ENCODE measurements at places on chromosomes 1 and 21.

GRCh38 chr1:245589316-245589715, 434.5 kb downstream of the KIF26B start:
- no peak for DNase-seq

DNA sequence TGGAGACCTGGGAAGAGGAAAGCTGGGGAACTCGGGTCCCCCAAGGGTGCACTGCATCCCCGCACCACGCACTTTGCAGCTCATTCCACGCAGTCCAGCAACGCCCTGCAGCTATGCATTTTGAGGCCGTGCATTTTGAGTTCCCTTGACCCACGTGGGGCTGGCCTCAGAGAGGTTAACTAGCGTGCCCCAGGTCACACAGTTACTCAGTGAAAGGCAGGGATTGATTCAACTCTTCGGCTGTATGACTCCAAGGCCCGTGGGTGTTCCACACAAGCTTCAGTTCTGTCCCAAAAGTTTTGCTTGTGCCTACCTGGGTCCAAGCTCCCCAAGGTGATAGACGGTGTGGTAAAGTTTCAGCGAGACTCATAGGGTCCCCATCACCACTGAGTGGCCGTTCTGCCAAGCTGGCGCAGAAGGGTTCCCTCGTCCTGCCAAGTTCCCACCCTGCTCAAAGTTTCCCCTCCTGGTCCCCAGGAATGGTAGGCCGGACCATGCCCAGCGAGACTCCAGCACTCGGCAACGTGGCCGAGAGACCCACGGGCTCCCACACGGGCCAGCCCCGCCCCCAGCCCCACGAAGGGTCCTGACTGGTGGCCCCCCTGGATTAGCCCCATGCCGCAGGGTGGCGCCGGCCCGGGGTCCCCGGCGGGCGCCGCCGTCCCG, 611 bp downstream of the HSPG2 start:
- DNase-seq = no peak

DNA sequence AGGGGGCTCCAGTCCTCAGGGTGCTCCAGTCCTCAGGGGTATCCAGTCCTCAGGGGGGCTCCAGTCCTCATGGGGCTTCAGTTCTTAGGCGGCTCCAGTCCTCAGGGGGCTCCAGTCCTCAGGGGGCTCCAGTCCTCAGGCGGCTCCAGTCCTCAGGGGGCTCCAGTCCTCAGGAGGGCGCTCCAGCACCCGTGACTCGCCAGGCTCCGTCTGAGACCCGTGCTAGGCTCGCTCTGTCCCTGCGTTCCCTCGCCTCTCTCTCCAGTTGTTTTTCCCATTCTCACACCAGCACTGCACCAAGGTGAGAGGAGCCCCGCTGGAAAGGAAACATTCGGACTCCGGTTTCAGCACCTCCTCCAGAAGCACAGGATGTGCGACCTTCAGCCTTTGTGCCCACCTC, 9.4 kb upstream of the OR2M2 start:
- no peak for DNase-seq

- DNase-seq = no peak
Measured at GRCh38 chr21:28444111-28444510, 548.6 kb downstream of the LTN1 start.

- DNase-seq = no peak
Measured at GRCh38 chr1:50257029-50257428, 148.3 kb downstream of the ELAVL4 start.

DNA sequence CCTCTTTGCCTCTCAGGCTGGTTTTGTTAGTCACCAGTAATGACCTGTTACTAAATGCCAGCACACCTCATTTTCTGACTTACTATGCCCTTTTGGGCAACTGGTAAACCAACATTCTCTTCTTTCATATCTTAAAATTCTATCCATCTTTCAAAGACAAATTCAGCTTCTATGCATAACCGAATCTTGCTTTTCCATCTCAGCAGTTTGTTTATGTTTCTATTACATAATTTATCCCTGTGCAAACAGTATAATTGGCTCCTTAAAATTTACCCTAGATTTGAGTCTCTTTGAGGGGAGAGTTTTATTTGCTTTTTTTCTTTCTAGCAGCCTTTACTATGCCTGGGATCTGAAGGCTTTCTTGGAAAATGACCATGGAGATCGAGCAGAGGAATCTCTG, 58.5 kb upstream of the SIPA1L2 start:
- DNase-seq = no peak

- DNase-seq = no peak
Measured at GRCh38 chr21:29005696-29006095, 13.0 kb upstream of the LTN1 start.

- no peak for DNase-seq
Measured at GRCh38 chr1:204928671-204929486, 58.2 kb downstream of the NFASC start.

- no peak for DNase-seq
Measured at GRCh38 chr1:222820171-222820712, 5.4 kb downstream of the DISP1 start.

- peak; percentile 77 for DNase-seq
Measured at GRCh38 chr1:211577819-211578639, 932 bp downstream of the SLC30A1 start.

DNA sequence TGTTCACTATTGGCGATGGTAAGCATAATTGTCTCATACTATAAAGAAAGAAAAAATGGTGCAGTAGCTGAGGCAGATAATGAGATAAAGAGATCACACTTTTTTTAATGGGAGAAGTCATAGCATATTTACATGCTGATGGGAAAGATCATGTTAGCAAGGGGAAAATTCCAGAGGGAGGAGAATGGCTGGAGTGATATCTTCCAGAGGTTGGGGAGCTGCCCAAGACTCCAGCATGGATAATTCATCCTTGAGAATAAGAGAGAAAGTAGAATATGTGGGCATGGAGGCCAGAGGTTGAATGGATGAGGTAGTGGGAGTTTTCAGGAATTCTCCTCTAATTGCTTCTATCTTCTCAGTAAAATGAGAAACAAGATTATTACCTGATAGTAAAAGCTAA, 45.8 kb upstream of the RGS1 start:
- no peak for DNase-seq

DNA sequence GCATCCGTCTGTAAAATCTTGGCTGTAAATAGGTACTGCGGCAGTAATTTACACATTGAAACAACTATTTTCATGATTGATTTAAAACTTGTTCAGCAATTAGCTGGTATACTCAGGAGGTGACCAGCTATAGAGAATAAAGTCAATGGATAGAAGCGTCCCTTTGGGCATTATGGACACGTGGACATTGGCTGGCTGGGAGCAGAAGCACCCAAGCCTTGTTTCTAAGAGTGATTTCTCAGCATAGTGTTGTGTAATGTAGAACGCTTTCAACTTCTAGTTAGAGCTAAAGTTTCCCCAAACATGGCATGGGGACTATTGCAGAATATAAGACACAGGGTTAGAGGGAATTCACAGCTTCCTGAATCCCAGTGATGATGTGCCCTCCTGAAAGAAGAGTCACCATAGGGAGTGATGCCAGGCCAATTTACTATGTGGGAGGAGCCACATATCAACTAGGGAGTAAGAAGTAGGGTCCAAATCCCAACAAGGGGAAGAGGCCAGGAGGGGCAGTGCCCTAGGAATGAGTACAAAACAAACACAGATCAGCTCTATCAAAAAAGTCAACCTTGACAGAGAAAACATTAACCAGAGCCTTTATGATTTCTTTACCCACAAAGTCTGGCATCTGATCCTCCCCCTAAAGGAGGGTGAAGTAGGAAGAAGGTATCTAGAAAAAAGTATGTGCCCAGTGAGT, 92.7 kb downstream of the SUSD4 start:
- no peak for DNase-seq

GRCh38 chr1:240492832-240493440, 119.0 kb downstream of the GREM2 start:
- no peak for DNase-seq

DNA sequence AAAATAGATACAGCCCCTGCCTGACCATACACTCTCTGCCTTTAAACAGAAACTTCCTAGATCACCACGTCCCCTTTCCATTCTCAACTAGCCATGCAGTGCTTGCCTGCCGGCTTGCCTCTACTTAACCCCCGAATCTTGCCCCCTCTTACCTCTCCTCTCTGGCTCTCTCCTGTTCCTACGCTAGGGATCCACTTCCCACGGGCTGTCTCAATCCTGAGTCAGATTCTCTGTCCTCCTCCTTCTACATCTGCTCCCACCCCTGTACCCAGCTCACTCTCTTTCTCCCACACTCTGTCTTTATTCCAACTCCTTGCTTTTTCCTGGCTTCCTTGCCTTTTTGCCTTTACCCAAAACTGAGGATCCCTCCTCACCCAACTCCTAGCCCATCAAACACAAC, 29.3 kb downstream of the ATF3 start:
- no peak for DNase-seq

- no peak for DNase-seq
Measured at GRCh38 chr1:96538111-96538641, 183.4 kb upstream of the PTBP2 start.

DNA sequence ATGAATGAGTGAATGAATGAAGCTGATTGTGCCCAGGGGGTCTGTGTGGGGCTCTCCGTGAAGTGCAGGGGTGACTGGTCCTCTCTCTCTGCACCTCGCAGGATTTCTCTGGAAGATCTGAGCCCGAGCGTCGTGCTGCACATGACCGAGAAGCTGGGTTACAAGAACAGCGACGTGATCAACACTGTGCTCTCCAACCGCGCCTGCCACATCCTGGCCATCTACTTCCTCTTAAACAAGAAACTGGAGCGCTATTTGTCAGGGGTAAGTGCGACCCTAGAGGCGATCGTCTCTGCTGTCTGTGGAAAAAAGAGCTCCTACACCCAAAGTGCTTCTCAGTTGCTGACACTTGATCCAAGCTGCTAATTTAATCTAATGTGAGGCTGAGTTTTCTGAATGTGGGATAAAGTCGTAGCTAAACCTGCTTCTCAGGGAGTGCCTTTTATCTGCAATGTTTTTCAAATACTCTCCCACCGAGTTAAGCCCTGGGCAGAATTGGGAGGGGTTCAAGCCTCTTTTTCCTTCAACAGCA, 101.7 kb downstream of the HUNK start:
- peak; percentile 15 for DNase-seq

- DNase-seq = no peak
Measured at GRCh38 chr1:95203908-95204437, 30.0 kb upstream of the RWDD3 start.

- no peak for DNase-seq
Measured at GRCh38 chr1:231933711-231934626, 307.4 kb downstream of the DISC1 start.

GRCh38 chr1:6854166-6854565, 68.9 kb downstream of the CAMTA1 start:
- DNase-seq = no peak

DNA sequence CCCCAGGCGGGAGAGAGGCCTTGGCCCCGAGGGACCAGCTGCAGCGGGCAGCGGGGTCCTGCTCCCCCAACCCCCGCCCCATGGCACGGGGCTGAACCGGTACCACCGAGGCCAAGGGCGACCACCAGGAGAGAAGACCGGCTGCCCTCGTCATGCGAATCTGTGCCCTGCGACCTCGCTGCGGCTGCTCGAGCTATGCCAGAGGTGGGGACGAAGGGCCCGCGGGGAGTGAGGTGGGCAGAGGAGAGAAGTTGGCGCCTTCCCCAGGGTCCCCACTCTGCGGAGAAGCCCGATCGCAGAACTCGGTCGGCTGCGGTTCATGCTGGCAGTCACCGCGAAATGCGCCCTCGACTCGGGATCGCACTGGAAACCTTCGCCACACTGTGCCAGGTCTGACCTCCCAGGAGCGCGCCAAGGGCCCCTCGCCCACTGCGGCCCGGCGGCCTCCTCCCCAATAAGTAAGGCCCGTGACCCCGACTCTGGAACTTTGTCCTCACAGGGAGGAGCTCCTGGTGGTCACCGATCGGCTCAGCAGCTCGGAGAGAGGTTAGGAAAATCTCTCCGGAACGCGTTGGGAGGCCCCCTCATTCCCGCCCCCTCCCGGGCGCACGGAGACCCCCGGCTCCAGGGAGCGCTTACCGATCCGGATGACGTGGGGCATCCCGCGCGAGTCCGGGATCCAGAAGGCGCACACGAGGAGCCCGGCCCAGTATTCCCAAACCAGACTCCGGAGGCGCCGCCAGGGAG, 787 bp downstream of the GRIK3 start:
- DNase-seq = no peak

DNA sequence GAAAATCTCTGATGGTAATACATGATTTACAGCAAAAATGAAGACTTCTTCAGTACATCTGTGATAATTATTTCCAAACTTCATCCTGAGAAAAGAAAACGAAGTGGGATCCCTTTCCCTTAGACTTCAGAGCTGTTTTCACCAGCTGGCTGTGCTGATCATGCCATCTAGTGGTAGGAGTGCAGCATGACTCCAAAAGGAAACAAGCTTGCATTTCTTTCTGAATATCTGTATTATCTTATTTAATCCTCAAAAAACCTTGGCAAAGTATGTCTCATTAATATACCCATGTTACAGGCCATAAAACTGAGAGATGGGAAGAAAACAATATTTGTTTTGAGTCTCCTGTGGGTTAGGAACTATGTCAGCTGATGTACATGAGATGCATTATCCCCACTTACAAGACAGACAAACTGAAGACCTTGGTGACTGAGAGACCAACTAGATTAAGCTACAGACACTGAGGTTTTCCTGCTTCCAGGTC, 9.8 kb upstream of the GJA8 start:
- DNase-seq = peak; percentile 52
